ENCODE measurements at places on chromosomes 7 and 10.

GRCh38 chr7:86833360-86833759 is 189.7 kb downstream of the GRM3 start:
- DNase-seq = no peak

DNA sequence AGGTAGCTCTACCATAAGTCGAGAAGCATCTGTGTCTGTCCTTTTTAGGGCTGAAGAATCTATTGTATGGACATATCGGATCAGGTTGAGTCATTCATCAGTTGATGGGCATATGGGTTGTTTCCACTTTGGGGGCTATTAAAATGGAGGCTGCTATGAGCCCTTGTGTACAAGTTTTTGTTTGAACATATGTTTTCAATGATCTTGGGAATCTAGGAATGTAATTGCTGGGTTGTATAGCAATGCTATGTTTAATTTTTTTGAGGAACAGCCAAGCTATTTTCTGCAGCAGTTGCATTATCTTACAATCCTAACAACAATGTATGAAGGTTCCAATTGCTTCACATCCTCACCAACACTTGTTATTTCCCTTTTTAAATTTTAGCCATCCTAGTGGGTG is 46.4 kb upstream of the HABP2 start:
- no peak for DNase-seq

GRCh38 chr7:77269360-77270093 is 69.9 kb upstream of the FGL2 start:
- no peak for DNase-seq

DNA sequence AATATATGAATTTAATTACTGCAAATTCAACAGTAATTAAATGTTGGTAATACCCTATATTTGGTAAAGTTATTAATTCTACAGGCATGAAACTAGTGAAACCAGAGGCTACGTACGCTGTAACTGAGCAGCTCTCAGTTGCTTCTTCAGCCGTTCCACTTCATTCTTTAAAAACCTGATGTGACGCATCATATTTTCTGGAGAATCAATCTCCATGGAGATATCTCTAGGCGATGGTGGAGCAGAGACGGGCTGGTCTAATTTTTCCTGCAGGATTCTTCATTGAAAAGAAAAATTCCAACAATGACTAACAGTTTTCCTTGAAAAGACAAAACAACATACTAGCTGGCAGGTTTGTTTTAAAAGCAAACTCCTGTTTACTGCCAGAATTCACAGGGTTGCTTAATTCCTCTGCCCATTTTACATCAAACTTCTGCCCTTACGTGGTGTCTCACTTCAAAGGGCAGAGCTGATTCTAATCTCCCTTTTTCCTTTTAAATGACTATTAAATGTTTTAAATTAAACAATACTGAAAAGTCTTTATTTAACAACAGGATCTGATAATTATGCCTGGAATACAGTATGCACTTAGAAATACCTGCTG is 59.4 kb upstream of the MRLN start:
- DNase-seq = no peak

DNA sequence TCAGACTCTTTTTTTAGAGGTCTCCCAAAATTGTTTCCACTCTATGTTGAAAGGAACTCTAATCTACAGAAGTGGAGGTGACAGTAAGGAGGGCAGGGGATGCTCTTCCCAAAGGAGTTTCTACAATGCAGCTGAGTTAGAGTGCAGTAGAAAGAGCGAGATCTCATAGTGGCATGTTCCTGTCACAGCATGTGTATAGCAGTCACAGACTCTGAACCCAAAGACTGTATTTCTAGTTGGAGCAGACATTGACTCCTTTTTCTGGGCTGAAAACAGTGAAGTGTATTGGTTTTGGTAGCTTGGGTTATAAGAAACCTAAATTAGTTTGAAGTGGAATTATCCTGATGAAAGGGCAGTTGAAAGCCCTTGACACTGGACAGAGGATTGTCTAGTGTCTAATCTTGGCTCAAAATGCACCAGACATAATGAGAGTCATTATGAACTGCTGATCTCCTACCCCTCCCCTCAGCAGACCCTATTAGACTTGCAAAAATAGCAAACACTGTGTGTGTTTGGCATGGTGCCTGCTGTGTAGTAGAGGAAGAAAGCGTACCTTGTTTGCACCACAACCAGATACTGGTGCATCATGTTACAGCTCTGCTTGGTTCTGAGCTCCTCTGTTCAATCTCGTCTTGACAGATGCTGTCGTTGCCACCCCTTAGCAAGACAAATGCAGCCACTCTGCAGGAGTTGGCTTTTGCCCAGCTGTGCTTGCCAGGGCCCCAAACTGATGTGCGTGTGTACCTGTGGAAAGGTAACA is 336.0 kb downstream of the AUTS2 start:
- DNase-seq = no peak

GRCh38 chr10:62618054-62618453 is 186.5 kb upstream of the ADO start:
- no peak for DNase-seq

- no peak for DNase-seq
Measured at GRCh38 chr10:69025370-69025896, 36.8 kb downstream of the KIFBP start.

- DNase-seq = no peak
Measured at GRCh38 chr10:47457528-47457820, 26.4 kb downstream of the ANXA8 start.

GRCh38 chr7:17680943-17681351 is 259.3 kb downstream of the SNX13 start:
- no peak for DNase-seq

- DNase-seq = no peak
Measured at GRCh38 chr10:115593060-115593459, 499.9 kb downstream of the ATRNL1 start.

GRCh38 chr10:72053690-72054089 is 34.7 kb downstream of the SPOCK2 start:
- DNase-seq = no peak

- peak; percentile 94 for DNase-seq
Measured at GRCh38 chr10:101291331-101292193, 62.3 kb upstream of the LBX1 start.

DNA sequence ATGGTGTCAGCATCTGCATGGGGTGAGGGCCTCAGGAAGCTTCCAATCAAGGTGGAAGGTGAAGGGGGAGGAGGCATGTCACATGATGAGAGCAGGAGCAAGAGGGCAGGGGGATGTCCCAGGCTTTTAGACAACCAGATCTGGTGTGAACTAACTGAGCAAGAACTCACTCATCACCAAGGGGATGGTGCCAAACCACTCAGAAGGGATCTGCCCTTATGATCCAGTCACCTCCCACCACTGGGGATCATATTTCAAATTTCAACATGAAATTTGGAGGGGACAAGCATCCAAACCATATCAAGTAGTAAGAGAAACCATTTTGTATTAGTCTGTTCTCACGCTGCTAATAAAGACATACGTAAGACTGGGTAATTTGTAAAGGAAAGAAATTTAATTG is 33.6 kb downstream of the THNSL1 start:
- DNase-seq = no peak

DNA sequence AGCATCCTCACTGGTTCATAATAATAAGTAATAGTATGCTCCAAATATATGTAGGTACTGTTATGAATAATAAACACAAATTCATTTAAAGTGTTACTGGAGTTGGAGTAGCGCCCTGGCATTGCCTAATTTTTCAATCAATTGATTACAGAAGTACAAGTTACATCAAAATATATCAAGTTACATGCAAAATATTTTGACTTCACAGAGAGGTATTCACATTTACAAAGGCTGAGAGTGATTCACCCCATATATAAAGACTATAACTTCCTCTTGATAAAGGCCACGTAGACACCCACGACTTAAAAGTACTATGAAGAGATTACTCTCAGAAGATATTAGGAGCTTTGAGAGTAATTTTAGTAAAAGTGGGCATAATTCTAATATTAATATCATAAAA is 13.6 kb upstream of the COL17A1 start:
- DNase-seq = no peak

GRCh38 chr10:122113945-122114747 is 125.2 kb downstream of the TACC2 start:
- peak; percentile 45 for DNase-seq

GRCh38 chr7:1124816-1125602 is 35.0 kb downstream of the ZFAND2A start:
- no peak for DNase-seq

DNA sequence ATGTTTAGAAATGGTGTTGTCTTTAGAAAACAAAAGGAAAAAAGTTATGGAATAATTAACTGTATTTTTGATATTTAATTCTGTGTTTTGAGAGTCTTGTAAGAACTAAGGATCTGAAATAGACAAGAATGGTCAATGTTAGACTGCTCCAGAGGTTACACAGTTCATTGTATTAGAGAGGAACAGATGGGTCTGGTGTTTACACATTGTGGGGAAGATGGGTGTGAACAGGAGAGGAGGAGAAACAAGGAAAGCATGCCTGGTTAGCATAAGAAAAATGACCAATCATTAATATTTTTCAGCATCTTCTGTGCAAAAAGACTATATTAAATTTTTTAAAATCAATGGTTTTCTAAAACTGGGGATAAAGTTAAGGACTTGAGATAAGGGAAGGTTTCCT is 11.9 kb downstream of the MEOX2 start:
- DNase-seq = no peak

DNA sequence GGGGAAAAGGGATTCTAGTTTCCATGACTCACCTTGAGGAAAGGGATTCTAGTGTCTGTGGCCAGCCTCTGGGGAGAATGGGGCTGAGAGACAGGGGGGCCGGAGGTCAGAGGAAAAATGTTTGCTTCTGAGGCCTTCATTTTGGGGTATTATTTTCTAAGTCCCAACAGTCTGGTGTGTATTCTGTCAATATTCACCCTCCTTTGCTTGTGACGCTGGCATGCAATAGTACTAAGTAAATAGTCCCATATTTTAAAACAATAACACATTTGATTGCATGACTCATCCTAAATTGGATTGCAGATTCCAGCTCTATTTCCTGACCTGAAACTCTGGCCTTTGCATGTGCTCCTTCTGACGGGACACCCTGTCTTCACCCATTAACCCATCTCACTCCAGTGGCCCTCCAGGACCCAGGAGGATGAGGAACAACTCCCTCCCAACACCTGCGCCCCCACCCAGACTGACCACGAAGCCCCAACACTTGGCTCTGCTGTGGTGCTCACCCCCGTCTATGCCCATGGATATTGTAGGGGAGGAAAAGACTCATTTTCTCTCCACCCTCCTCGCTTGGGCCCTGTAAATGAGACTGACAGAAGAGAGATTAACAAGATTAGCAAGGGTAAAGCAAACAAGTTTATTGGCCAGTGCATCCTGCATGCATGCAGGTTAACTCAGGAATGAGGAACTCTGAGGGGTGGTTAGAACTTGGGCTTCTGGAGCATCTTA is 495.6 kb upstream of the KLF6 start:
- DNase-seq = no peak

GRCh38 chr7:43631559-43631958 is 48.7 kb downstream of the STK17A start:
- no peak for DNase-seq

DNA sequence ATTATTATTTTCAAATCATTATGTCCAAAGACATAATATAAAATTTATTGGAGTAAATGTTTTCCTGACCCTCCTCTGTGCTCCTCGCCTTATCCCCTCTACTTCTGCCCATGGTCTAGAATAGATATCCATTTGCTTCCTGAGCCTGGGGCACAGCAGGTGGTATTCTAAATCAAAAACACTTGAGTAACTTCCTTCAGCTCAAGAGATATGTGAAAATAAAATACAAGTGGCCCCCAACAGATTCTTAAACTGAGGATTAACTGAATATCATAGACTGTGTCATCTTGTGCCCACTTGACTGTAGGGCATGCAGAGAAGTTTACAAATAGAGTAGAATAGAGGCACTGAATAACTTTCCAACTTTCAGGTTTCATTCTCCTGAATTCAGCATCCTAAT is 59.1 kb downstream of the HGF start:
- no peak for DNase-seq

DNA sequence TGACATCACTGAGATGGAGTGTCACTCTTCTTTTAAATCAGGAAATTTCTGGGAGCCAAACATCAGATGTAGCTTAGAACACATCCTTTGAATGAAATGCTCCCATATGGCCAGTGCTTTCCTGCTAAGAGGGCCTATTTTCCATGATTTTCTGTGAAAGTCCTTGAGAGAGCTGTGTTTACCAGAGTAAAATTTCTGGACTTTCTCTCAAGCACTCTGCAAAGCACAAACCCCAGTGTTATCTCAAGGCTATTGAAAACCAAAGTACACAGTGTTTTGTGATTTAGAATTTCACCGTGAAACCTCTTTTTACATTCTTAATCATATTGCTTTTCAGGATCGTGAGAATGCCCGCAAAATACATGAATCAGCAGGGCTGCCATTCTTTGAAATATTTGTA is 54.0 kb downstream of the PAPSS2 start:
- no peak for DNase-seq

DNA sequence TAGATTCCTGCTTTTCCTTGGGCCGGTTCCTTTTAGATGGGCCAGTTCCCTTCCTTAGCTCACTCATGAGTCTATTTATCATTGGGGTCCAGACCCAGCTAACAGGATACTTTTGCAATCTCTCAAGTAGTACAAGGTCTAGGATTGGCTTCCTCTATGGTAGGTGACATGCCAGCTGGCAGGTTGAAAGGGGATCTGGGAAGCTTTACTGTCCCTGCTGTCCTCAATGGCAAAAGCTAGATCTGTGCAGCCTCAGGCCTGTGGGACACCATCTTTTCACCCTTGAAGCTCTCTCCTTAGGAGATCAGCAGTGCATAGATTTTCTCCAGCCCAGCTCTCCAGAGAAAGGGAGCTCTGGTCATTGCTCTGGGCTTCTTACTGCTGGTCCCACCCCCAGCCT is 96.4 kb downstream of the CUL2 start:
- no peak for DNase-seq

DNA sequence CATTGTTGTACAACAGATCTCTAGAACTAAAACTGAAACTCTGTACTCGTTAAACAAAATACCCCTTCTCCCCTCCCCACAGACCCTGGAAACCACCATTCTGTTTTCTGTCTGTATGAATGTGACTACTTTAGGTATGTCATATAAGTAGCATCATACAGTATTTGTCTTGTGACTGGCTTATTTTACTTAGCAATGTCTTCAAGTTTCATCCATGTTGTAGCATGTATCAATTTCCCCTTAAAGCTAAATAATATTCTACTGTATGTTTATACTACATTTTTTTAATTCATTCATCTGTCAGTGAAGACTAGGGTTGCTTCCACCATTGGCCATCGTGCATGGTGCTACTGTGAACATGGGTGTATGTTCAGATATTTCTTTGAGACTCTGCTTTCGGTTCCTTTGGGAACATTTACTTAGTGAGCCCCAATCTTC is 71.2 kb upstream of the RPA3 start:
- DNase-seq = no peak

DNA sequence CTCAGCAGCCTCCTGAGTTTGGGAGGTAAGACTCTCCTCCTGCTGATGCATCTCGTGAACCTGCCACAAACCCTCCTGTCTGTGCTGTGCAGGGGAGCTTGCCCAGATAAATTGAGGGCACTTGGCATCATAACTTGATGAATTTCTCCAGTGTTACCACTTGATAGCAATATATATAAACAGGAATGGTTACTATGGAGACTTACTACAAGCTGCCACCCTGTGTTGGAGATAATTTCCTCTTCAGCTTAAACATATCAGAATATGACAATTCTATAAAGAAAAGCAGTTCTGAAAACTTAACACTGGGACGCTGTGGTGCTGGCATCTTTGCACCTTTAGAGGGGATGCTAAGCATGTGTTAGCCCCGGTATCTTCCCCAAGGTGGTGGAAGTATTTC is 14.9 kb downstream of the PFKFB3 start:
- DNase-seq = no peak

All from H7 (cell line).